ENCODE measurements at places on chromosomes 5 and 9.

DNA sequence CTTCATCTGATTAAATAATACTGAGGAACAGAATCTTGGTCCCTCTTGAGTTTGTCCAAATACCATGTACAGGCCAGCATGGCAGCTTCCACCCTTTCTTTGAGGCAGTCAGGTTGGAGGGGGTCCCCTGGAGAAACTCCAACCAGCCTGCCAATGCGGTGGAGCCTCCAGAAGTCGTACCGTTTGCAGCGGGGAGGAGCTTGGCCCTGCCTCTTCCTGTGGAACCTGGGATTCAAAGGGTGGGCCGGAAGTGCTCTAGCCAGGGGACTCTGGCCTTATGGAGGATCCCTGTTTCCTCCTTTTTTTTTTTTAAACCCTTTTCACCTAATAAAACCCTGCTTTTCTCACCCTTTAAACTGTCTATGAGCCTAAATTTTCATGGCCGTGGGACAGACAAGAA lies 216.3 kb upstream of the ZNF608 start:
- DNase-seq: peak; percentile 65

GRCh38 chr5:171647043-171647903 lies 138.3 kb upstream of the SMIM23 start:
- DNase-seq: peak; percentile 85

DNA sequence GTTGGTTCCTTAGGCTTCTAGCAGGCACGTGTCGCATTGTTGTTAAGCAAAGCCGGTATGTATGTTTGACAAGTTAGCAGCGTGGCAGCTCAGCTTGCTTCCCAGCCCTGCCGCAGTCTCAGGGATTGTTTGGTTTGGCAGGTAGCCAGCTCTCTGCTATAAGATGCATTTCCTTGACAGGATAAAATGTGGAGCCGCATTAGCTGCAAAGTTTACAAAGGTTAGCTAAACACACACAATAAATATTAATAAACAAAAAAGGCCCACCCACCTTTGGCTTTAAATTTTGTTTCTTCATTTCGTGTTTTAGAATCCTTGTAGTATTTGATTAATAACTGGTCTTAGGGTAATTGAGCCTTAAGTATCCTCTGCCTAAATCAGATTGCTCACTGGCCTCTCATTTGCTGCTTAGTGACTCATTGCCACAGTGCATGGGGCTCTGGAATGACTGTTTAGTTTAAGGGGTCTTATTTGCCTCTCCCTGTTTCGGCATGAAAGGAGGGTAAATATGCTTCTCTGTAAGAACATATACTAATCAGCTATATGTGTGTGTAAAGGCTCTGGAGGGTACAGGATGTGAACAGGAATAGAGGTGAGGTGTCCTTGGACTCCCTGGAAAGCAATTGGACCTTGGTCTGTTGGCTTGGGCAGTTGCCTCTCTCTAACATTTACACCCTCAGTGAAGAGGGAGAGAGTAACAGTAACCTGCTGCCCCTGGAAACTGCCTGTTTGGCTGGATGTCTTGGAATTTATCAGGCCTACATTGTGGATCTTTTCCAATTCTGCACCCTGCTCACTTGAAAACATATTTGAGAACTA lies 122.0 kb downstream of the GDNF start:
- peak; percentile 92 for DNase-seq

GRCh38 chr9:68793605-68794343 lies 88.7 kb downstream of the PIP5K1B start:
- DNase-seq: no peak

DNA sequence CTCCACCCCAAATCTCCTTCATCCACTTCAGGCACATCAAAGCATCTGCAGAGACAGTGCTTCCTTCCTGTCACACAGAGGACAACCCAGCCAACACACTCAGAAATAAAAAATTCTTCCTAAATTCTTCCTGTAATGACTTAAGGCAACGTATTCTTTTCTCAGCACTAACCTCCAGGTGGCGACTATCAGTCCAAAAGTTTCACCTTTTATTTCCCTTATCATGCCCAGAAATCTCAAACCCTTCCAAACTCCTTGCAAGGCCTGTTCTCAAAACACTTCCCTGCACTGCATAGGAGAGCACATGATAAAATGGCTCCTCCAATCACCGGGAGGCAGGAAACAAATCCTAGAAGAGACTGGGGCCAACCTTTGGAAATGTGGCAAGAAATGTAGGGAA lies 35.1 kb downstream of the SLIT3 start:
- DNase-seq: peak; percentile 5

GRCh38 chr5:10034001-10034400 lies 215.7 kb downstream of the ATPSCKMT start:
- DNase-seq: peak; percentile 51

- no peak for DNase-seq
These were observed 16.8 kb downstream of the TNFSF15 start for GRCh38 chr9:114789006-114789405.

DNA sequence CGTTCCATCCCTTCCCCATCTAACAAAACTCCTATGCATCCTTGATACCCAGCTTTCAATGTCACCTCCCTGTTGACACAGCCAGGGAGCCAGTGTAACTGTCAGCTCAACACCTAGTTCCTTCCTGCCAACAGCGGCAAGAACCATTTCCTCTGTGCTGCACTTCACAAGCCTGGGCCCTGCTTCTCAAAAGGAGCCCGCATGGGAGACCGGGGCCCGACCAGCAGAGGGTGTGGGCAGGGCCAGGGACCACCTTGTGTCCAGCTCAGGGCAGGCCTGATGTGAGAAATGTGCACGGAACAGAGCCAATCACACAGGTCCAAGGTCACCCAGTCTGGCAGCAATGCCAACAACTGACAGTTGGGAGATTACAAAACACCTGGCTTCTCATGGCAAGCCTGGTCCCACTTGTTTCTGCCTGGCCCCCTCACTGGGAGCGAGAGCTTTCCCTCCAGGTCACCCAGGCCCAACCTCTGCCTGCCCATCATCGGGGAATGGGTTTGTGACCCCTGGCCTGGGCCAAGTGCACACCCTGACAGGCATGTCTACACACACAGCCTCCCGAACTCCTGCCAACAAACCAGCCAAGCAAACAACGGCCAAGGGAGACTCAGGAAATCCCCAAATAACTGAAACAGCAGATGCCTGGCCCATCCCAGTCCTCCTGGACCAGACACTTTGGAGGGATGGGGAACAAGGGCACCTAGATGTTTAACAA lies 3.1 kb downstream of the RNF44 start:
- no peak for DNase-seq

DNA sequence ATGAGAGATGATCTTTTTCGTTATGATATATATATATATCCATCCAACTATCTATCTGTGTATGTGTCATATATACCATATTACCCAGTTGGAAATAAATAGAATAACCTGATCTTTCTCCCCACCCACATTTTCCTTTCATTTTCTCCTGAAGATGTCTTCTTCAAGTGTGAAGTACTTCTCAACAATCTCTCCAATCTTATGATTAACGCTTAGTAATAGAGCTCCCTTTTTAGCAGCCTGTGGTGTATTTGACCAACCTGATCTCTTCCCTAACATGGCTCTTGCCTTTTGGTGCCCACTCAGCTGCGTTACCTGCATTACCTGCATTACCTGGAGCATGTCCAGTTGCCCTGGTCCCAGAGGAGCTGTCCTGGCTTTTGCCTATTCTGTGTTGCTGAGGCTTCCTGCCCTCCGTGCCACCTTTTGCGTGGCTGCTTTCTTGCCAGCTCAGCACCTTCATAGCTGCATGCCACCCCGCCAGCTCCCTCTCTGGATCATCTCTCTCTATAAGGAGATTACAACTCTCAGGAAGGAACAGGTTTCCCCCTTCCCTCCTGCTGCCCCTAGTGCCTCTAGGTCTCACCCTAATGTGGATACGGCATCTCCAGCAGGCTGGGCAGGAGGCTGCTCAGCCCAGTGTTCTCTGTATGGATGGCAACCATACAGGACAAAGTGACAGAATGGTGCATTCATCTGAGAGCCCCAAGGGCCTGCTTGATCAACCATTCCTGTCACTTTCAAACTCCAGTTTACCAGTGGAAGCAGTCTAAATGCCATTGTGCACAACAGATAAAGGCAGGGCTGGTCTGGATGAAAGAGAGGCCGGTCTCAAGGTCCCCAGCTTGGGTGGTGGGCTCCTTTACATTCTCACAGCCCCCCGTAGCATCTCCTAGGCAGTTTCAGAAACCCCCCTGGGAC lies 126.7 kb downstream of the GADD45G start:
- DNase-seq: no peak
